ENCODE measurements at places on chromosomes 2 and 18.
A peak's percentile ranks its signal among the peaks of the same experiment; 100 is the strongest.

DNA sequence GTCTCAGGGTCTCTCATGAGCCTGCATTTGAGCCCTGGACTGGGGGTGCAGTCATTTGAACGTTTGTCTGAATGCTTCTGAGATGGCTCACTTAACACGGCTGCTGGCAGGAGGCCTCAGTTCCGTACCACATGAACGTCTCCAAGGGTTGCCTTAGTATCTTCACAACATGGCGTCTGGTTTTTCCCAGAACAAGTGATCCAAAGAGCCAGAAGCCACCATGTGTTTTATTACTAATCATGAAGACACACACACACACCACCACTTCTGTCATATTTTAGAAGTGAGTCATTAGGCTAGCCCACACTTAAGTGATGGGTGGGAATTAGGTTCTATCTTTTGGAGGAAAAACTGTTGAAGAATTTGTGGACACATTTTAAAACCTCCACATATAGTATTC, 15.0 kb upstream of the MYO1B start:
- no peak for DNase-seq

DNA sequence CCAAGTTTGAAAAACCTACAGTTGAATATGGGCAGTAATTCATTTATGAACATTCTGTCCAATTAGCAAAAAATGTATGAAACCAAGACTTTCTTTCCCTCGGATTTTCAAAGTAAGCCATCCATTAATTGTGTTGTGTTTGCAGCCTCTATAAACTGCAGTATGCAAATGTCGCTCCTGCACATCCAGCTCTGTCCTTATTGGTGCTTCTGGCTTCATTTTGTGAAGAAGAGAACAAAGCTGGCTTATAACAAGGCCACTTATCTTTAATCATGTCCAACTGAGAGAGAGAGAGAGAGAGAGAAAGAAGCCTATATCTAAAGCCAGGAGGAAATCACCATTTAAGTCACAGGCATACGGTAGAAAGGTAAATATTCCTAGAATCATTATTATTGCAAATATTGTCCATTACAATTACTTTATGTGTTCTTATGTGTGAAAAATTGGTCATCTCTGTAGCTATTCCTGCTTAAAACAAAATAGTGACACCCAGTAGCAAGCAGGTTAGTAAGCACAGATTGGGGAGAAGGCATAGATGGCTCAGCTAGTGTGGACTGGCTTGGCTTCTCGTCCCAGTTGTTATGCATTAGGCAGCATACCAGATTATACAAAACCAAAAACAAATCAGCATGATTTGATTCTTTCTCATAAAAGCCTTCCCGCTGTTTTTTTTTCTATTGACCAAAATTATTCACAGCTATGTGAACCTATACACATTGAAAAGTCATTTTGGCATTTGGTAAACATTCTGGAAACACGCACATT, 726.4 kb upstream of the SOX11 start:
- DNase-seq: no peak

DNA sequence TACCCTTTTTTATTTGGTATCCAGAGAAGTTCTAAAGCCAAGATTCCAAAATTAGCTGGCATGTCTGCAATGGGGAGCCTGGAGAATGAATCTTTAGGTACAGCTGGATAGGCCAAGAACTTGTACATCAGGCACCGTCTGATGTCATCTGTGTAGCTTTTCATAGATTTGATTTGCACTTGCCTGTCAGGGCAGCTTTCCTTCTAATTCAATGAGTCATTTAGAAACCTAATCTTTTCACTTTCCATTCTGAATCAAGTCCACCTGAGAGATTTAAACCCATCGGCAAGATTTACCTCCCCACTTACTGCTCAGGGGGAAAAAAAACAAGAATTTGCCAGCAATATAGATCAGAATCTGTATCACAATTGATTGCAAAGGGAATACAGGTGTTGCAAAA, 60.9 kb upstream of the ACAA2 start:
- DNase-seq: no peak

GRCh38 chr2:97741686-97742085, 28.3 kb downstream of the ZAP70 start:
- no peak for DNase-seq

DNA sequence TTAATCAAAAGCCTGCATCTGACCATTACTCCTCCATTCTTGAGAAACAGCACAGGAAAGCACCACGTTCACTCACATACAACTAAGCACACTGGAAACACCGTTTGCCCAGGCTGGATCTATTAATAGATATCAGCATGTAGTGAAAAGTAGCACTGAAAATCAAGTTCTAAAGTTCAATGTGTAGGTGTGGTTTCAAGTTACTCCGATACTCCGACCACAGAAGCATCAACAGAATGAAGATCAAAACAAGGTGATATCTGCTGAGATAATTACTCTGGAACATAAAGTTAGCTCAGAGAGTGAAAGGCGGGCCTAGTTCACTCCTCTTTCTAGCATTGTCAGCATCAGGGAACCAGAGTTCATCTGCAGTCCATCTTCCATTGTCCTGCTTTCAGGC, 1367.4 kb upstream of the ACVR2A start:
- DNase-seq: no peak

DNA sequence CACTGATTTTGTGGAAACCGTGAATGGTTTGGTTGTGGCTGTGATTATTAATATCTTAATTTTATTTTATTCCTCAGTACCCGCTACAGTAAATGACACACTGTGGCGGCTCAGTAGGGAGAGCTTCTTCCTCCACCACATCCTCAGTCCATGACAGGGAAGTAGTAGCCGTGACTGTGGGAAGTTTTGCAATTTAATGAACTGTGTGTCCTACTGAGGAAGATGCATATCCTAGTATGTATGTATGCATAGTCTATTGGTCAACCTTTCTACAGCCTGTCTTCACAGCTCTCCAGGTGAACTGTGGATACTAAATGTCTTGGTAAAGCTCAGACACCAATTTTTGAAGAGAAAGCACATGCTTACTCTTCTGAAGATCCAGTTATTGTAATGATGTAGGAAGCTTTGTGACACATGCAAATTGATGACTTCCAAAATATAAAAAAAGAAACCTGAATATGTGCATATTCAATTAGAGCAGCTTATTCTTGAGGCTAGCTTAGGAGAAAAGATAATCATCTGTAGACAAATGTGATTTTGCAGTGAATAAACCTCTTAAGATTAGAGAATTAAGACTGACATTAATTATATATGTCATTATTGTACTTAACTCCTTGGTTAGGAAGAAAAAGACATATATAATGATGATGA, 384.3 kb upstream of the CNTNAP5 start:
- no peak for DNase-seq

DNA sequence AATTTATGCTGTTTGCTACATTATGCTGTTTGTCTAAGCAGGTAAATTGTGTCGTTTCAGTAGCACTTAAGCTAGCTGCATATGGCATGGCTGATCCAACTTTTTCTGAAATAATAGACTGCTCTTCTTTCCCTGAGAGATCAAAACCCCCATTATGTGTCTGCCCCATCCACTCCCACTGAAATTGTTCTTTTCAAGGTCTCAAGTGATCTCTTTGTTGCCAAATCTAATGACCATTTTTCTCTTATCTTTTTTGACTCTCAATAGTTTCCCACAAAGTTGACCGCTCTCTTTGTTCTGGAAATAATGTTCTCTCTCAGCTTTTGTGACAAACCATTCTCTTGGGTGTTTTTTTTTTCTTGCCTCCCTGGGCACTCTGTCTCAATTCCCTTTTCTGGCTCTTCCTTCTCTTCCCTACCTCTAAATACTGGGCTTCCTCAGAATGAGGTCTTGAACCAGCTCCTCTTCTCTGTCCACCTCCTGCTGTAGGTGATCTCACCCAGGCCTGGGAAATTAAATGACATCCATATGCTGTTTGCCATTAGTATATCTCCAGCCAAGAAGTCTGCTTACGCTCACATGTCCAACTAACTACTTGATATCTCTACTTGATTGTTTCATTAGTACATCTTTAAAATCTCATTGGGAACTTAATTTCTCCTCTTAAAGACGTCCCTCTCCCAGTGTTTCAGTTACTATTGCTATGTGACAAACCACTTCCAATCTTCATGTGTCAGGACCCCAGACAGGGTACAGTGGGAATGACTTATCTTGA, 107.3 kb upstream of the TLK1 start:
- DNase-seq: no peak

DNA sequence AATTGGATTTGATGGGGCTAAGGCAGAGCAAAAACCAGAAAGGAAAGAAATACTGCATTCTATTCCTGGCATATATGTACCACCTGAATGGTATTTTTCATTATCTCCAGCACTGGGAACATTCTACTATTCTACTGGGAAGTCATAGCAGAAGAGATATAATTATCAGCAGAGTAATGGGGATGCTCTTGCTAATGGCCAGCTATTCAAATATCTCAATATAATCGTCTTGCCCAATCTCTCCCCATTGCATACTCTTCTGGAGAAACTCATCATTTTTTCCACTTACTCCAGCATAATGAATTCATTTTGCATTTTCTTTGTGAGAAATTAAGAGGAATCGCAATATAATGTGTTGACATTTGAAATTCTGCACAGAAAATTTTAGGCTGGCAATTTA, 1794.7 kb upstream of the PIK3C3 start:
- no peak for DNase-seq

DNA sequence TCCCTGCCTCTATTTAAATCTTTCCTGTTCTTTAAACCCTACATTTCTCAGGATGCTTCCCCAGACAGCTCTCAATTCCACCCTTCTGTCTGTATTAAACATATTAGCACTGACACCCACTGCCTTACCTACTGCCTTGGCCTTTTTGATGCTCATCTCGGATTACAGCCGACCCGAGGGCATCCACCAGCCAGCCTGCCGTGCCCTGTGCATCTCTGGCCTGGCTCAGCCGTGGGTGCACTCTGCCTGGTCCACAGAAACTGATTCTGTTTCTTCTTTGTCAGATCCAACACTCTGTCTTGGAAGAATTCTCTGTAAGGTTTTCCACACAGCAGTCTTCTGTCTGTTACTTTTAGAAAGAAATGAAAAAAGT, 27.2 kb downstream of the TANC1 start:
- DNase-seq: no peak

DNA sequence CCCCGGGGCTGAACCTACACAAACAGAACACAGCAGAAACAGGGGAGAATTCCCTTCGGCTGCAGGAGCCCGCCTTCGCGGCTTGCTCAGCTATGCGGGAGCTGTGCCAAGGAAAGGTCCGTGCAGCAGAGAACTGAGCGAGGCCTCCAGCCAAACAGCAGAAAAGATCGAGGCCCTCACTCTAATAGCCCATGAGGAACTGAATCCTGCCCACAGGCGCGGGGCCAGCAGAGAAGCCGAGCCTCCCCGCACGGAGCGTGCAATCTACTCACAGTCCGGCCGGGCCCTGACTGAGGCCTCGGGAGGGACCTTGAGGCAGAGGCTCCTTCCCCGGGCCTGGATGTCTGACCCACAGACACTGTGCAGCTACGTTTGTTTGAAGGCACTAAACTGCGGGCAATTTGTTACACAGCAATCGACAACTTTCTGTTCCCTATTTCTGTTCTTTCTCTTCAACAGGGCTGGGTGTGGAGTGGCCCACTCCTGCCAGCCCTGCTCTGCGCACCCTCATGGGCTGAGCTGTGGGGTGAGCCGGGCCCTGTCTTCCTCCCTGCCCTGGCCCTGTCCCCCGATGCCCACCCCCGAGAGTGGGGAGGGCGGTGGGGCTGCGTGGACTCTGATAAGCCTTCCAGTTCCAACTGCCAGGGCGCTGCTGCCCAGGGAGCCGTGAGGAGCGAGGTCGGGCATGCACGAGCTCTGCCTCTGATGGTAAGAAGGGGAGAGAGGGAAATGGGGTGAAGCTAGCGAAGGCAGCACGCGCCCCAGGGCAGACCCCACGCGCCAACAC, 13.7 kb downstream of the HES6 start:
- DNase-seq: no peak

DNA sequence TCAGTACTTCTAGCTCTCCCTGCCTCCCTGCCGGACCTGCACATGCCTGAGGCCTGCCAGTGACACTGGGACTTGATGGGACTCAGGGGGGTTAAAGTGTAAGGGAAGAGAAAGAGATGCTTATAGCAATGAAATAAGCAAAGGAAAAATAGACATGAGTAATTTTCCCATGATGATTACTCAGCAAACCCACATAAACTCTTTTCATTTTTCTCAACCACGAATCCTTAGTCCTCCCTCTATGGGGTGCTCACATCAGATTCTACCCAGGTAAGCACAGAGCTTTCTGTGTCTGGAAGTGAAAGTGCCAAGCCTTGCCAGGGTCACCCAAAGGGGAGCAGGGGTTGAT, 44.8 kb upstream of the ANKRD62 start:
- no peak for DNase-seq

DNA sequence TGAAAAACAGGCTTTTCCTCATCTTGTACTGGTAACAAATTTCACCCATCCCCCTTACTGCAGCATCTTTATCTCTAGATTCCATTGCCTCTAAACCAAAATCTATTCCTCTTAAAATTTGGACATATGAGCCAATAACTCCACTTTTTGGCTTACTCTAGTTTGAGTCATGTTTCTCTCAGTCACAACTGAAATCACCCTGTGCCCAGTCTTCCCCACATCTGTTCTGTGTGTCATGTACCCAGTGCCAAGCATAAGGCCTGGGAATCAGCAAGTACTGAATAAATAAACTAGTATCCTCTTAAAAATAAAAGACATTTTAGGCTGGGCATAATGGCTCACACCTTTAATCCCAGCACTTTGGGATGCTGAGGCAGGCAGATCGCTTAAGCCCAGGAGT, 20.8 kb upstream of the CHN1 start:
- DNase-seq: no peak

GRCh38 chr2:217650716-217651360, 352.0 kb downstream of the TNS1 start:
- peak; percentile 43 for DNase-seq

DNA sequence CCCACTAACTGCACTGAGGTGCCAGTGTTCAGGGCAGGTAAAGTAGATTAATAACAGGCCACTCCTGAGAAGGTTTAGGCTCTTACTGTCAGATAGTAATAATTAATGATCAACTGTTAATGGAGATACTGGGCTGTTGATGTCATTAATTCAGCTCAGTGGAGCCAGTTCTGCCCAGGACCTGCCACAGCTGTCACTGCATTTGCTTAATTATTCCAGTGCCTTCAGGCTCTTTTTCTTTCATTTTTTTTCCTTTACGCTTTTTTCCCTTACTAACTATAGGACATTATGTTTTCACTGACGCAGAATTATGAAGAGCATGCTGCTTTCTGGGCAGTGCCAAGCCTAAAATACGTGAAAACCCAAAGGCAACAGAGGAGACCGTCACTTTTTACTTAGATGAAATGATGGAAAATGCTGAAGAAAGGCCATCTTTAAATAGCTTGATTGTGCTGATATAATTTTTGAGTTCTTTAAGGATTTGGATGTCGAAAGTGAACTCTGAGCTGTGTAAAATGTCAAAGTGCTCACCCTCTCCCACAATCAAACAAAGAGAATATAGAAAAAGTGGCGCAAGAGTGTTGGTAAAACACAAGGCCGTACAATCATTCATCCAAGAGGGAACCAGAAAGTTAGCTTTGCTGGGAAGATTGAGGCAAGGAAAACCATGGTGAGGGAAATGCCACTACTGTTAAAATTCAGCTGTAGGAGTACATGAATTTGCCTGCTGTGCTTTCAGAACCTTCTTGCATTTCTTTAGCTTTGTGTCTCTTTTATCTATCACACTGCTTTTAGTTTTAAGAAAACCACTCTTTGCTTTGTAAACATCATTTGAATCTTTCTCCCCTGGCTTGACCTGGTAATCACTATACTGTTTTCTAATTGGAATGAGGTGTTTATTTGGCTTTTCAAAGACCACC, 192.0 kb upstream of the ZEB2 start:
- DNase-seq: no peak

Data from NCI-H1436 (cell line).